ENCODE measurements at places on chromosomes 1 and 21.

DNA sequence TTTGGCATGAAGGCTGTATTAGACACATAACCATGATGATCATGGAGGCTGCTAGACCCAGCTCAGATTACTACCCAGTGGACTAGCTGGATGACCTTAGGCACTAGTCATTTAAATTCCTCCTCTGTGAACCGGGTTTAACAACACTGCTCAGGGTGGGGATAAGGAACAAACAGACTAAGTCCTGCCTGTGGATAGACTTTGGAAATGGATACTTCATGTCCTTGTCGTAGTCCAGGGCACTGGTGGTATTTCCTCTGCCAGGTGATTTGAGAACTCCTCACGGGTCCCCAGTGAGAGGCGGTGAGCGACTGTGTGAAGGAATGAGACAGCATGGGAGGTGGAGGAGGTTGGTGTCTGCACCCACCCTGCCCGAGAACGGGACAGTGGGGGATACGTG, 72.9 kb upstream of the SELENON start:
- DNase-seq = no peak

DNA sequence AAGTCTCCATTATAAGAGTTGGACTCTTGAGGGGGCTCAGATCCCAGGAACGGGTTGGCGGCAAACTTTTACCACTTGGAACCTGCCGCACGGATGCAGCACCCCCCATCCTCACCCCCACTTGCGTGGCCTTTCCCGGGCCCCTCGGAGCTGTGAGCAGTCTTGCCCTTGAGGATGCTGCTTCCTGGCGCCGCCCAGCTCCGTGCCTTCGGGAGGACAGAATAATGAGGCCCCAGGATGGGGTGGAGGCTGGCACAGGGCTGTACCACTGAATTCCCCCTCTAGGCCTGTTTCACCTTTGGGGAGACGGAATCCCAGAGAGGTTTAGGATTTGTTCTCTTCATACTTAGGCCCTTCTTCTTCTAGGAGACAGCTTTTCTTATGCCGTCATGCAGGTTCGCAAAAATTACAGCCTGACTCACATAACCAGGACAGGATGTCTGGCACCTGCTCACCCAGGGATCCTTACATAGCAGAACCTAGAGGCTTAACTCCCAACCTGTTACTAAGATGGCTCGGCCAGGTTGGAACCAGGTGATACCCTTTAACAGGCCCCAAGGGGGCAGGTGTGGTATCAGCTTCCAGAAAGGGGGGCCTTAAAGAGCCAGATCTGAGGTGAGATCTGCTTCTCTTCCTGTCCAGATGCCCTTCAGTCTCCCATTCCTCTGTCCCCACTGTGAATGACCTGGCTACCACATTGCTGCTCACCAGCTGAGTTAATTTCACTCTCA, 1.5 kb downstream of the TRNP1 start:
- no peak for DNase-seq

GRCh38 chr1:9878404-9878803, 31.7 kb downstream of the CTNNBIP1 start:
- DNase-seq = no peak

DNA sequence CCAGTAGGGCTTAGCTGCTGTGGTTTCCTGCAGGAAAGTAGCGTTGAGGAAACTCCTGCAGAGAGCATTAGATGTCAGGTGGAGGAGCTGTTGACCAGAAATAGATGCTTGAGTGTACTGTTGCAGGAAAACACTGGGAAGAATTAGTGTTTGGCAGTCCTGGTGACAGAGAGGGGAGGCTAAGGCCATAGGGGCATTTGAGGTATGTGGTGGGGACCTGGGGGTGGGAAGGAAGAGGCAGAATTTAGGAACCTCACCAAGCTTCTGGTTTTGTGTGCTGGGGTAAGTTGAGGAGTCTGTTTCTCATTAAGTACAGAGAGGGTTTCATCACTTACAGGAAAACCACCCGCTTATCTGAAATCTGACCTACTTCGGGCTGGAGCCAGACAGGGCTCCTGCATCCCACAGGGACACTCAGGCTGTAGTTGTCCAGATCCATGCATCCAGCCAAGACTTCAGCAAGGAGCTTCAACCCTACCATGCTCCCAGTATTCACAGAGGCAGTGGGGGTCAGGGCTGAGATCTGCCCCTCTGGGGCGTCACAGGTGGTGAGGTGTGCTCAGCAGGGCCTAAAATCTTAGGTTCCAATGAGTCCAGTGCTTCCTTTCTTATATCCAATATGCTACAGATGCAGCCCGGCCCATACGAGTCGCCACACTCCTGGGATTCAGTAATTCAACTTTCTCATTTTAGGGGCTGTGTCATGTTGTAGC, 15.1 kb downstream of the SH2D2A start:
- no peak for DNase-seq

GRCh38 chr1:172054172-172054571, 212.9 kb downstream of the DNM3 start:
- DNase-seq = no peak

GRCh38 chr1:88061492-88062177, 622.4 kb upstream of the PKN2 start:
- DNase-seq = no peak

- DNase-seq = no peak
These were observed 122.0 kb downstream of the LMO4 start for GRCh38 chr1:87450615-87451209.

DNA sequence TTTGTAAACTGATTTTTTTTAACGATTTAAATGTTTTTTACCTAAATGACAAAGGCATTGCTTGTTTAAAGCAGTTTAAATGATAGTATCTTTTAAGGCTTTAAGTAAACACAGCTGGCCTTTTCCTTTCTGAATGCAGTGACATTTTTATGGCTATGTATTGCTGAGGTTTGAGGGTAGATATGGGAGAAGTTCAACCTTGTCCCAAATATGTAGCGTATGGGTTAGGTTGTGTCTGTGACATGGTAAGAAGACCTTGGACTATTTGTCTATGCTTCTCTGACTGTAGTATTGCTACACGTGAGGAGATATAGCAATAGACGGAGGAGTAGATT, 32.5 kb downstream of the PKNOX1 start:
- no peak for DNase-seq

GRCh38 chr1:203167026-203167912, 8.4 kb downstream of the MYBPH start:
- no peak for DNase-seq

GRCh38 chr1:64984106-64984505, 17.8 kb upstream of the JAK1 start:
- no peak for DNase-seq

DNA sequence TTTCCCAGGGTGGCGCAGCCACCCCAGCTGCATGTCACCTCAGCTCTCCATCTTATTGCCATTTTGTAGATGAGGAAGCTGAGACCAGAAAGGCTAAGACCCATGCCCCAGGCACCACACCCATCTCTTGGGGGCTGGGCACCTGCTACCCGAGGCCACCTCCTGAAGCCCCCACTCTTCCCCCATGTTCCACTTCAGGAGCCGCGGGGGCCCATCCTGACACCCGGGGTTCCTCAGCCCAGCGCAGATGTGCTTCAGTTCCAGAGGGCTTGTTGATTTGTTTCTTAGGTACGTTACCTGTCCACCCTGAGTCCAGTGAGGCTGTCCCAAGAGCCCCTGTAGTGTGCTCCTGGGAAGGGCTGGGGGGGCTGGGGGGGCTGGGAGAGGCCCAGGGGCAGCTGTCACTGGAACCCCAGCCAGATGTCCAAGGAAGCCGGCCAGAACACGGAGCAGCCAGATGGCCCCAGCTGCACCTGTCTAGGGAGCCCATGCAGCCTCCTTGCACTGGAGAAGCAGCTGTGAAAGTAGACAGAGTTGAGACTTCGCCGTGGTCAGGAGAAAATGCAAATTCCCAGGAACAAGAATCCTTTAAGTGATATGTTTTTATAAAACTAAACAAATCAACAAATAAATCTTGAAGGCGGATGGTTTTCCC, 17.1 kb upstream of the CCDC27 start:
- DNase-seq = no peak

DNA sequence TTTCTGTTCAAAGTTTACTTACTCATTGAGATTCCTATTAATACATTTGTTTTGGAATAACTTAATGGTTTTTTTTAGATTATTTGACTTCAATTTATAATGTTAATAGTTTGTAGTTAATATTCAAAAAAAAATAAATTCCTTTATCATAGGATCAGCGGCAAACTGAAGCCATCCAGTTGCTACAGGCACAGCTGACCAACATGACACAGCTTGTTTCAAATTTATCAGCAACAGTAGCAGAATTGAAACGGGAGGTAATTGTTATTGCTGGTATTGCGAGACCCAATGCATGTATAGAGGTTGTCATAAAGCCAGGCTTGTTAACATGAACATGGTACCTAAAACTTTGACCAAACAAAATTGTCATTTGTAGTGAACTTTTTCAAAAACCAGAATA, 59.0 kb upstream of the FASLG start:
- no peak for DNase-seq

DNA sequence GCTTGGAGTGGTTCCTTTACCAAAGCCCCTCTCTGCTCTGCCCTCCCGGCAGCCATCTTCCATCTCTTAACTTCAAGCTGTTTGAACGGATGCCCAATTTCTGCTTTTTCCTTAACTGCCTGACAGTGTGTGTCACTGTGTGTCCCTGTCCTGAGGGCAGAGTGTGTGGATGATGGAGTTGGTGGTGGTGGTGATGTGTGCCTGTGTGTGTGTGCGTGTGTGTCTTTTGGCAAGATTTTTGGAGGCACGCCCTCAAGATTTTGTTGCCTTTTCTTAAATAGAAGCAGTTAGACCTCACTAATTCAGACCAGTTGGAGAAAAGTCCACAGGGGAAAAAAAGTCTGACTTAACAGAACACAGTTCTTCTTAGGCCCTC, 30.3 kb downstream of the SERTAD4 start:
- DNase-seq = no peak

- no peak for DNase-seq
These were observed 2151.6 kb downstream of the MRPL39 start for GRCh38 chr21:23455676-23456075.

GRCh38 chr1:2127187-2128145, 67.1 kb downstream of the FAAP20 start:
- no peak for DNase-seq

GRCh38 chr1:6246497-6247467, 2.8 kb downstream of the HES3 start:
- DNase-seq = peak; percentile 86

- DNase-seq = no peak
These were observed 58.0 kb downstream of the CLIC4 start for GRCh38 chr1:24803220-24803619.

- peak; percentile 50 for DNase-seq
These were observed 1.6 kb upstream of the CLSTN1 start for GRCh38 chr1:9825093-9826074.

GRCh38 chr1:243842978-243843511, 7.0 kb downstream of the AKT3 start:
- DNase-seq = no peak

GRCh38 chr1:21852282-21853130, 40.4 kb downstream of the LDLRAD2 start:
- no peak for DNase-seq

- DNase-seq = no peak
These were observed 58.2 kb upstream of the SLC25A33 start for GRCh38 chr1:9481048-9481447.

- DNase-seq = no peak
These were observed 258.3 kb upstream of the ADAMTS5 start for GRCh38 chr21:27225151-27225550.

DNA sequence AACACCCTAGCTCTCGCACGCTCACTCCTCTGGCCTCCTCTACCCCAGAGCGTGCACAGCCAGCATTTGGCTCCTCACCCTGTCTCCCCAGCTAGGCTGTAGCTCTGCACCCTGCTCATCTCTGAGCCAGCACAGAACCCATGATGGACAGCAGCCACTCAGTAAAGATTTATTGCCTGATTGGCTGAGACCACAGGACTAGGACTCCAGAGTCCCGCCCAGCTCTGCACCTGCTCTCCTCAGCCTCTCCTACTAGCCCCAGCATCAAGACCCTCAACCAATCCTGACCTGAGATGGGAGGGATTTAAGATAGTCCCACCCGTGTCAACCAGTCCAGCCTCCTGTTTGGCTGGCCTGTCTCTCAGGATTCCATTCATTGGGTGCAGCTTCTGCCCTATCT, 9.3 kb downstream of the C1QB start:
- DNase-seq = no peak

DNA sequence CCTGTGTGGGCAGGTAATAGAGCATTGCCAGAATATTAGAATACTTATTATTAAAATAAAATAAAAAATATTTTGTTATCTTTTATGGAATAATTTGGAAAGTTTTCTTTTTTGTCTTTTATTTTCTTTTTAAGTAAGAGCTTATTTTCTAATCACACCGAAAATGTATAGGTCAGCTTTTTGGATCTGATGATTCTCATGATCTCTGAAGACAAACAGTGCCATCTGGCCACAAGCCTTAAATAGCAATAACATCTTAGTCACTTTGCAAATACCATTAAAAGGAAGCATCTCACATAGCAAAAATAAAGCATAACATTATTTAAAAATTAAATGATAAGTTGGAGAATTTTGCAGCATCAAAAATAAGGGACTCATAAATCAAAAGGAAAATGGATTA, 213.8 kb downstream of the PLA2G4A start:
- no peak for DNase-seq

DNA sequence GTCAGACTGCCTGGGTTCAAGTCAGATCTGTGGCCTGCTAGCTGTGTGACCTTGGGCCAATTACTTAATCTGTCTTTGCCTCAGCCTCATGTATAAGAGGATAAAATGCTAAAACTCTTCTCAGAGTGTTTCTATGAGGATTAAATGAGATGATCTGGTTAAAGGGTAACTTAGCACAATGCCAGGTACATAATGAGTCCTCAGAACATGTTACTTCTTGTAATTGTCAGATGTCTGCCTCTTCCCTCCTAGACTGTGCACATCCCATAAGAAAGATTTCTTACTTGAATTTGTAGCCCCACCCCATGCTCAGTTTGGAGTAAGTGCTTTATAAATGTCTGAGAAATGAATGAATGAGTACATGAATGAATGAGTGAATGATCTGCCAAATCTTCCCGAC, 34.6 kb upstream of the HIVEP3 start:
- no peak for DNase-seq

- no peak for DNase-seq
These were observed 296.8 kb downstream of the TPR start for GRCh38 chr1:186078245-186078644.

GRCh38 chr21:15309721-15310120, 244.9 kb upstream of the NRIP1 start:
- DNase-seq = no peak

GRCh38 chr1:18599086-18599485, 31.6 kb upstream of the PAX7 start:
- no peak for DNase-seq

DNA sequence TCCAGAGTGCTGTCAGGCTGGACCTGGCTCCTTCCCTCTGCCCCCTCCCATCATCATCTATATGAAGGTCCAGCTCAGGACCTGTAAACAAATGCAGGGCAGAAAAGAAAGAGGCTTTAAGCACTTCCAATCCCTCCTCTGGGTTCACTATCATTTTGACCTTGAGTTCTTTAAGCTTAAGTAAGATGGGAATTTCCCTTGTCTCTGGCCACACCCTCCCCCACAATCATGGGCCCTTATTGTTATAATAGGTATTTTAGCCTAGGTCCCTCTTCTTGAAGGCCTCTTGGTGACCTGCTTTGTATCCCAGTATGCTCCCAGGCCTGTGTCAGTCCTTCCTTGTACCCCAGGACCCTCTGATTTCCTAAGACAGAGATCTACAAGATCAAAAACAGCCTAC, 45.1 kb upstream of the EPS15 start:
- DNase-seq = no peak
